Urinary bladder (tissue), 4 donors: ENCODE measurements at places on chromosomes 6 and 20. TPM values are rescaled to one million over a fixed set of nuclear protein-coding genes. Genes with fewer than 3 reads are reported as not detected.

DNA sequence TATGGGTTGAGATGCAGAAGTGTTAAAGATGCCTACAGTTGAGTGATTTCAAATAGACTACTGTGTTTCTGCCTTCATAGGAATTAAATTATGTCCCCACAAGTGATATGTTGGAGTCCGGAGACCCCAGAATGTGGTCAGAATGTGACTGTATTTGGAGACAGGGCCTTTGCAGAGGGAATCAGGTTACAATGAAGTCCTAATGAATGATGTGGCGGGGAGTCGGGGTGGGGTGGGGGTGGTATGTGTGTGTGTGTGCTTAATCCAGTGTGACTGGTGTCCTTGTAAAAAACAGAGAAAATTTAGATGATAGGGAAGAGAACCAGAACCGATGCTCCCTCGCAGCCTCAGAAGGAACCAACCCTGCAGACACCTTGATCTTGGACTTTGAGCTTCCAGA is 448.2 kb downstream of the QKI start:
- DNase-seq: no peak

DNA sequence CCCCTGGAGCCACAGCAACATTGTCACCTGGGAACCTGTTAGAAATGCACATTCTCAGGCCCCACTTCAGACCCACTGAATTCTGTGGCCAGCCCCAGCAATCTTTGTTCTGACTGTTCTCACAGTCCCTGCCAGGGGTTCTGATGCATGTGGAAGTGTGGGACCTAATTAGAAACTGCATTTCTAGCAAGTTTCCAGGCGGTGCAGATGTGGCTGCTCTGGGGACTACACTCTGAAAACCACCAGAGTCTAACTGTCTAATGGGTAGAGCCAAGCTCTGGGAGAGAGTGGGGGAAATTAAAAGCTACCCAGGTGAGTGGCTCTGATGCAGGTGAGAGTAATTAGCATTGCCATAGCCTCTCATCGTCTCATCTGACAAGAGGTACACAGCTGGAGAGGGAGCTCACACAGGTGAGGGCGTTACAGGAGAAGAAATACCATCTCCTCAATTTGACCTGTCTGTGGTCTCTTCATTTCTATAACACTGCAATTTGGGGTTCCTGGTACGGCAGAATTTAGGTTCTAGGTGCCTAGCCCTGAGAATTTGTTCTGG is 66.0 kb downstream of the SNX5 start:
- DNase-seq: no peak

Gene VSTM2L
- total RNA-seq: 1.3 TPM

DNA sequence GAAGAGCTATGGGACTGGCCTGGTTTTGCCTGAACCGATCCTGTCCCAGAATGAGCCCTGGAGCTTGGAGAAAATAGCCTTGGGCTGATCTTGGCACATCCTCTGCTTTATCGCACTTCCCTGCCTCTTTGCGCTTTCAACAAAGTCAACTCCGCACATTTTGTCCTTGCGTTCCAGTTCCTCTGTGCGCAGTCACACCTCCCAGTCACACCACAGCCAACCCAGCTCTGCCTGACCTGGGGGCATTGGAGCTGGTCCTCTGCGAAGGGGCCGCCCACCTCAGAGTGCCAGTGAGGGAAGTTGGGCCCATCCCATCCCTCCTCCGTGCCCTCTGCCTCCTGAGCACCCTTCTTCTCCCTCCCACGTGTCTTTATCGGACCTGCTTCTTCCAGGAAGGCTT is 16.9 kb upstream of the UQCC2 start:
- no peak for DNase-seq

- DNase-seq: no peak
Measured at GRCh38 chr20:43936104-43936770, 21.6 kb downstream of the TOX2 start.

GRCh38 chr20:57682184-57683101 is 27.4 kb downstream of the PMEPA1 start:
- no peak for DNase-seq

Gene GJA1
- total RNA-seq: 160 TPM

- no peak for DNase-seq
Measured at GRCh38 chr6:43413002-43413401, 14.3 kb upstream of the ABCC10 start.

DNA sequence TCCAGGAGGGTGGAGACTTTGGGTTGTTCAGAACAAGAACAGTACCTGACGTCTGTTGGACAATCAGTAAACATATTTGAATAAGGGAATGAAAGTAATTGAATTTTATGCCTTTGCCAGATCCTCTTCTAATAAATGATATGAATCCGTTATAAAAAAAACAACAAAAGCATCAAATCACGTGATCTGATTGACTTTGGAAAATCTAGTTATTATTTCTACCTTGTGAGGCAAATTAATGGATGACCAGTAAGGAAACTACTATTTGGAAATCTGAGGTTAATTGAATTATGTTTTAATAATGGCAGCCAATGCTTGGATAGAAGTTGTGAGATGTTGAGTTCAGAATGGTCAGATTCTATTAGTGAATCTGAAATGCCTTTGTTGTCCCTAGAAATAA is 399.5 kb downstream of the TFAP2B start:
- no peak for DNase-seq

Gene PKIB
- 5.1 TPM for total RNA-seq

GRCh38 chr6:134379076-134379475 is 61.2 kb upstream of the SGK1 start:
- DNase-seq: peak; percentile 64

- DNase-seq: peak; percentile 39
Measured at GRCh38 chr6:24402697-24403500, at the start of gene MRS2. Gene MRS2 (plus strand): TSS chr6:24402936. CDS start chr6:24403047, 111 bp downstream.

Gene LY6G5B
- 6.0 TPM for total RNA-seq

DNA sequence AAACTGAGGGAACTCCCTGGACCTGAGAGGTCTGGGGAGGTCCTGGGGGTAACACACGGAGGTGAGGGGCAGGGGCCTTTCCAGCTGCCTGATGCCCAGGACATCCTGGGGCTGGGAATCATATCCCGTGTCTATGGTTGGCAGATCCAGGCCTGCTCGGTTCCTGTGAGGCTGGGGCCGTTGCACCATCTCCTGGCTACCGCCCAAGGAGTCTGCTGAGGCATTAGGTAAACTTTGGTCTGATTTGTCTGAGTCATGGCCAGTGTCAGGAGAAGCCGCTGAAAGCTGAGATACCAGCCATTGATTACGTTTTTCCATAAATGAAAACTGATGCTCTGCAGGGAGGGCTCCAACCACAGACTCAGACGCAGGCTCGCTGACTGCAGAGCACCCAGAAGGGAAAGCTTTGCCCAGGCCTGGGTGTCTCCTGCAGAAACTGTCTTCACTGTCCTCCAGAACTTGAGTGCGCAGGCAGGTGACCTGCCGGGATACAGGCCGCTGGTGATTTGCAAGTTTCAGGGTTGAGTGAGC is 14.2 kb downstream of the TRAF3IP2 start:
- no peak for DNase-seq

Gene HLA-DQB1
- total RNA-seq: 4.0 TPM

DNA sequence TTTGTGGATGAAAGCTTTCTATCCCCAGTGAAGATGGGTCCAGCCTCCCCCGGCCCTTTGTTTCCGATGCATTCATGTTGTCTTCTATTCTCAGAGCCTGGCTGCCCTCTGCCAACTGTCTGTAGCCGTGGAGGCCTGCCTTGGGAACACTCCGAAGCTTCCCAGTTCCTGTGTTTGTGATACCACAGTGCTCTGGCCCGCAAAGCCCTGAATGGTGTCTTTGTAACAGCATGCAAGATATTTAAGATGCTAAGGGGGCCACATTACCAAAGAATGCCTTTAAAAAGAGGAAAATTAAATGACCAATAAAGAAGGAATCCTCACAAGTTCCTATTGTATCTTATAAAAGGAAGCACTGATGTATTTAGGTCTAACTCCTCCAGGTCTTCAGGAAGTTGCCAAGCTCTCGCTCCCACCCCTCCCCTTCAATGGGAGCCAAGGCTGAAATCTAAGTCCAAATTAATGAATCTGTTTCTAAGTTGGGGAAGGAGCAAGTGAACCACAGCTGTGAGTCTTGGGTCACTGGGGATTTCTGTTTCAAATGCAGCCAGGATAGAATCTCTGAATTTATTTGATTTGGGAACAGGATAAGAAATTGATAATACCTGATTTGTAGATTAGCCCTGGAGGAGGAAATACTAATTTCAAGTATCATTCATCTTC is 596.1 kb downstream of the QKI start:
- no peak for DNase-seq

- peak; percentile 75 for DNase-seq
Measured at GRCh38 chr6:109008537-109009235, 86.0 kb downstream of the SESN1 start.

DNA sequence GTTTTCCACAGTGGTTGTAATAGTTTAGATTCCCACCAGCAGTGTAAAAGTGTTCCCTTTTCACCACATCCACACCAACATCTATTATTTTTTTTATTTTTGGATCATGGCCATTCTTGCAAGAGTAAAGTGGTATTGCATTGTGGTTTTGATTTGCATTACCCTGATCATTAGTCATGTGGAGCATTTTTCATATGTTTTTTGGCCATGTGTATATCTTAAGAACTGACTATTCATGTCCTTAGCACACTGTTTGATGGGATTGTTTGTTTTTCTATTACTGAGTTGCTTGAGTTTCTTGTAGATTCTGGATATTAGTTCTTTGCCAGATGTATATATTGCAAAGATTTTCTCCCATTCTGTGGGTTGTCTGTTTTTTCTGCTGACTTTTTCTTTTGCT is 820.1 kb downstream of the TENT5A start:
- no peak for DNase-seq

DNA sequence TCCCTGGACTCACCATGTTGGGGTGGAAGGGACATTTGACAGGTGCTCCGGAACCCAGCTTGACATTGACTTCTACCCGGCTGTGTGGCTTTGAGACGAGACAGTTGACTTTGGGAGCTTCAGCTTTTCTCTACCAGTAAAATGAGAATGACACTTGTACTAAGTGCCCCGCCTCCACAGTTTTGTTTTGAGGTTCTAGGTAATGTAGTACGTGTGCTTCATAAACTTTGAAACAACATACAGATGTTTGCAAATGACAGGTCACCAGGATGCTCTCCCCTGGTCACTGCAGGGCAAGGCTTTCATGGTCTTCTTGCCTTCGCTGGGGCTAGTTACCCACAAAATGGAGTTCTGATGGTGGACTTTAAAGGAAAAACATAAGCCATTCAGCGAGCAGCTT is 31.3 kb downstream of the CLIC5 start:
- no peak for DNase-seq

Gene VGLL2
- 0.11 TPM for total RNA-seq

GRCh38 chr20:79565-79964 is 7.9 kb upstream of the DEFB125 start:
- no peak for DNase-seq
